Hematopoietic multipotent progenitor cell treated with erythropoietin and hydrocortisone succinate and interleukin-3 and kit ligand, for 17 days (in vitro differentiated cells): ENCODE measurements at places on chromosomes 5 and 9.

GRCh38 chr5:161190086-161190485, 338.1 kb upstream of the ATP10B start:
- no peak for DNase-seq

DNA sequence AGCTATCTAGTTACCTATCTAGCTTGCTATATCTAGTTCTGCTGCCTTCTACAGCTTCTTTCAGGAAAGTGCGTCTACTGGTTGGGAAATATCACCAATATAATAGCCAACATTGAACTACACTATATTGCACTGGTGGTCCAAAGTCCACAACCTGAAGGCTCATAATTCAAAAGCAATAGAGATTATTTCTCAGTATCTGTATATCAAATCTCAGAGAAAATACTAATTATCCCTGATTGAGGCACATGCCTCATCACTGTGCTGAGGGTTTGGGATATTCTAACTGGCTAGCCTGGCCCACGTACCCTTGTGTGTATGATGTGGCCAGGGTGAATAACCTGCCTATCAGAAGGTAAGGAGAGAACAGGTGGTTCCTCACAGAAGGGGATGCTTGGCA, 53.8 kb downstream of the SH3RF2 start:
- DNase-seq, result no peak

DNA sequence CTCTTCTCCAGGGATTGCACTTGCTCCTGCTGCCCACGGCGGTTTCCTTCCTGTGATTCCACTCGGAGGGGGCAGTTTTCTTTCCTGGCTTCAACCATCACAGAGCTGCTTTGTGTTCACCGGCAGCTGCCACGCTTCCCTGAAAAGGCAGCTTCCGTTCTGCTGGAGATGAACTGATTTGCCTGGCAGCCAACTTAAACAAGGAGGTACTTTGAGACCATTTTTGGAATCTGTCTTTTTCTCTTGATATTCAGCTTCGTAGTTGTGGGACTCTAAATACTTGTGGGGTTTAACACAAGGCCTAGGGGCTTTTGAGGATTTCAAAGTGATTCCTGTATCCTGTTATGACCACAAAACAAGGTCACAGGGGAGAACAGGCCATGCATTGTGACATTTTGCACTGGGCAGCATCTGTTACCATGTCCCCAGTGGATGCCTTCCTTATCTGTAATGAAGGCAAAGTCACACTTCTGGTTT, 192.0 kb downstream of the MTRR start:
- no peak for DNase-seq

DNA sequence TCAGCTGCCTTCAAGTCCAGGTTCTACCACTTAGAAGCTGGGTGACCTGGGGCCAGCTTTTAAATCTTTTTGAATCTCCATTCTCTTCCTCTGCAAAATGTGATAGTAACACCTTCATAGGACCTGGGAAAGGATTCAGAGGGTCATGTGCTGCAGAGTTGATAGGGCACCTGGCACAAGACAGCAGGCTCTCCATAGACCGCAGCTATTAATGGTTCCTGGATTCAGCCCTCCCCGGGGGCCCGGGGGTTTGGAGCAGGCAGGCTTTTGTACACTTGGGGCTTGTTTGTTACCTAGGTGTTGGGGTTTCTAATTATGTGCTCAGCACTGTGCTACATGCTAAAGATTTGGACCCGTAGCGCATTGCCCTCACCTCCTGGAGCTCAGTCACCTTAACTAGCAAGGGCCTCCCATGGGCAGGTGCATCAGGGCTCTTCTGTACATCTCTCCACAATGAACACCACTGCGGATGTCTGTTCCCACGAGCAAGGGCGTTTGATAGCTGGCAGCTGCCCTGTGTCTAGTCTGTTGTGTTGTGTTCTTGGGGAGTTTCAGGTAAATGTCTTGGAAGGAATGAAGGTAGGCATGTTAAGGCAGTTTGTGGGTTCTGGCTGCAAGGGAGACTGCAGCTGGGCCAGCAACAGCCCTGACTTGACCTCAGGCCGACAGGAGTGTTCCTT, 12.1 kb downstream of the PRRC2B start:
- peak; percentile 3 for DNase-seq

- DNase-seq, result no peak
These were observed 29.1 kb downstream of the TNC start for GRCh38 chr9:115088860-115089259.

DNA sequence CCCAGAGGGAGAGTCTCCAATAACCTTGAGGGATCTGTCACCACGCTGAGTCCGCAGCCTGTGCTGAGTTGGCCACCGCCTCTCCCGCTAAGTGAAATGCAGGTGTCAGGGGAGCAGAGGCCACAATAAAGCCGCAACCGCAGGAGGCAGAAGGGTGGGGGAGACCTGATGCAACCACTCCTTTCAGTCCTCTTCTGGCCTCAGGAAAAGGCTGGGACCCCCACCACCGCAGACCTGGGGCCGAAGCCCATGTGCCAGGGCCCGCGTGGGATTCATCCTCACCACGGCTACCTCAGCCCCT, 576 bp downstream of the MAP1B start:
- DNase-seq, result no peak

DNA sequence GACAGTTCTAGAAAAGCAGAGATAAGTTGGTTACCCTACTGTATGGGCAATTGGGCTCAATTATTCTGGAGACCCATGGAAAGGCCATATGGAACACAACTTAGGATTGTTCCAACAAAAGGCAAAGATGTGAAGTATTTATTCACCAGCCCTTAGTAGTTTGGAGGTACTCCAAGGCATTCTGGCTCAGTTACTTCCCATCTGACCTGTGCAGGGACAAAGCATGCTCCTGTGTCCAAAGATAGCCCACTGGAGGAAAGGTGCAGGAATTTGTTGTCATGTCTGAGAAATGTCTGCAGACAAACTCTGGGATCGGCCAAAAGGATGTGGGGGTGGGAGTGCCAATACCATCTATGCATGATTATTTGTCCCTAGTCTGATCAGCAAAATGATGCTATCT, 279.5 kb upstream of the PTGER4 start:
- DNase-seq, result no peak

DNA sequence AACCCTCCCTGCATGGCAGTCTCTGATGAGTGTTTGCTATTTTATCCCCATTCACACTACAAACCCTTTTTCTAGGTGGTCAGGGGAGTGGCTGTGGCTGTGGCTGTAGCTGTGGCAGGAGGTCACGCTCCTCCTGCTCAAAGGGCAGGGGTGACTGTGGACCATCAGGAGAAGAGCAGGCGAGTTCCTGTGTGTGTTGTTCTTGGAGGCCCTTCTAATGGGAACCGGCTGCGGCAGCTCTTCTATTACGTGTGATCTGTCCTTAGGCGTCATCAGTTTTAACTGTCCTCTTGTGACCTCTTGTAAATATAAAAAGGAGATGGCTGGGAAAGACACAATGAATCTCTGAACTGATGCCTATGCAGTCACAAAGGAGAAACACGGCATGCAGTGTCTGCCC, 65.1 kb downstream of the ANKH start:
- no peak for DNase-seq

DNA sequence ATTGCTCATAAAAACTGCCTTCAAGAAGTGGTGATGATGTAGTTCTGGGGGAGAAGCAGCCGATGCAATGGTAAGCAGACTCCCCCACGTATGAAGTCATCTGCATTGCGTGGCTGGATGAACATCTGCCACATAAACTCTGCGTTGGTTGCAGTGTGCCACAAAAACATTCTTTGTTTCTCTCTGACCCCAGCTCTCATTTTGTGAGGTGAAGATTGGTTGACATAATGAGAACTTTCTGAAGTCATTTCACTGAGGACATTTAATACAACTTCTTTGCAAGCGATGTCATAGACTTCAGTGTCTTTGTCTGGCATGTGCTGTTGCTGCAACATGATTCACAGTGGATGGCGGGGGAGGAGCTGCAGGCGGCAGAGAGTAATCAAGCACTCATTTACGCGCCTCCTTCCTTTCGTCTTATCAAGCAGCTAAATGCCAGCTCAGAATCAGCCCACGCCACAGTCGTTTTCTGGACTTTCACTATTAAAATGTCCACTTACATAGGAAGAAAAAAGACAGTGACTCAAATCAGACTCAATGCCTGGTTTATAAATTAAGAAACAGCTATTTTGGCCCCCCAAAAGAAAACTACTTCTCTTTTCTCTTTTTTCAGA, 91.5 kb upstream of the NFIL3 start:
- DNase-seq, result no peak

- DNase-seq, result no peak
These were observed 94.8 kb downstream of the ARRDC3 start for GRCh38 chr5:91288118-91288916.

DNA sequence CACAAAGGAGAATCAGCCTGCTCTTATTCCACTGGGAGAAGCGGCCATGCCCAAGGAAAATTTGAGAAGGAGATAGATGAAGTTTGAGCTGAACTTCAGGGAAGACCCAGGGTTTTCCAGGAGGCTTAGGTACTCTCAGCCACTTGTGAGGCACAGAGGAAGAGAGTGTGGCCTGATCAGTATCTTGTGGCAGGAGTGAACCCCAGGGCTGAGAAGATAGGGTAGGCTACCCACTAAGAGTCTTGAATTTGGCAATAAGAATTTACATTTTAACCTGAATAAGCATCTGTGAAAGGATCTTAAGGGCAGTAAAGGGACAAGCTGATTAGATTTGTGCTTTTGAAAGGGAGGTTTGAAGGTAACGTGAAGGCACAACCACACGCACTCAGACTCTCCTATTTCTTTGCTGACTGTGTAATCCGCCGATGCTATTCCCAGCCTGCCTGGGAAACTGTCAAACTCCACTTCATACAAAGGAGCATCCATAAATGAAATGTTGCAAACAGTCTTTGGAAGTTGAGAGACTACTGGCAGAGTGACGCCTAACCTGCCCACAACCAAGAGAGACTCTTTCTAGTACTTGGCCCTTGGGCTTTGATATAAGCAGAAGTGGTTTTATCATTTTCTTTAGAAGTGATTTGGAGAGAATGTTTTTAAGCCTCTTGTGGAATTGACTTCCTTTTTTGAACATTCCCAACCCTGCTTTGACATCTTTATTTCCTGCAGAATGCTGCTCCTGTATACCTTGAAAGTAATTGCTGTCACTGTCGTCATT, 108.2 kb upstream of the VCAN start:
- DNase-seq, result no peak

GRCh38 chr5:93406971-93407401, 174.0 kb downstream of the NR2F1-AS1 start:
- no peak for DNase-seq

- DNase-seq, result no peak
These were observed 350.5 kb downstream of the SLIT3 start for GRCh38 chr5:168950241-168950951.

DNA sequence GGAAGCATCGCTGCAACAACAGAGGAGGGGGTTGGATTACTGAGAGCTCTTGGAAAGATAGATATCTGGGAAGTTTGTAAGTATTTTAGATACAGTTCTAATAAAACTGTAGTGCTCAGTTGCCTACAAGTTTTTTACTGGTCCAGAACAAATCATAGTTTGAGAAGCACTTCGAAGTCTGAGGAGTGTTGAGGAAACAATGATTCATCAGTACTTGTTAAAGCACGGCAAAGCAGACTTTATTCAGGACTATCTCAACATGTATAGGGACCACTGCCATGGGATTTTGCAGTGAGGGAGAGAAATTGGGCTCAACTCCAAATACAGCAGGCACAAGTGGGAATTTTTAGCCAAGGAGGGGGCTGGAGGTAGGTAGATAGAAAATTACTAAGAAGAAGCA, 25.3 kb upstream of the RECK start:
- DNase-seq, result no peak

DNA sequence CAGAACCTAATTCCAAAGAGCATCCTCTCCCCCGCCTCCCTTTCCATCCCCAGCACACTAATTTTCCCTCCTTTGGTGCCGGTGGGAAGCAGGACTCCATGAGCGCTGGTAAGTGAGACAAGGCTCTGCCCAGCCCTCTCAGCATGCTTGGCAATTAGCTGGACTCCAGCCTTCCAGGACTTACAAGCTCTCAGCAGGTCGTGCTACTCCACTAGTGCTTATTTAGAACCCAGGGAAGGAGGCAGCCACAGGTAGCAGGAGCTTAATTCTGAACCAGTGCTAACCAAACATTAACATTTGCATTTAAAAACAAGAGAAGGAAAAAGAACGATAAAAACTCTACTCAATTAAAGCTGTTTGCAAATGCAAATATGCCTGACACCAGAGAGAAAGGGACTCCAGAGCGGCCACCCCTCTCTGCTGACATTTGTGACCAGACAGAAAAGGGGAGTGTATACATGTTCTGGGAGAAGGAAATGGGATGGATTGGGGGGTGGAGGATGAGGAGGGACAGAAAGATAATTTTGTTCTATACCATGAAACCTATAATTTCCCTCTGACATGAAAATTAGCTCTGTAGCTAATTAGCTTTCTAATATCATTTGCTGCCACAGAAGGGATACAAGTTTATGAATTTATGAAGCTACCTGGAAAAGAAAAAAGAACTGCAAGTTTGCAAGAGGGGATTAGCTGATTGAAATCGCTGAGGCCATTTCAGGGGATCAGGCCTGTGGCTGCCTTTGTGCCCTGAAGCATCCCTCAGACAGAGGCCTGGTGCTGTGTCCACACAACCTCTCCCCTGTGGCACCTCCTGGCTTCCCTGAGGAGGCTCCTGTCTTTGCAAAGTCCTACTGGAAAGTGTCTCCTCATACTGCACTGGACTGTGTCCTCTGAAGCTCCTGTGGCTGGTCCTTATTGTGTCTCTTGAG, 266.3 kb downstream of the SEC61B start:
- no peak for DNase-seq

GRCh38 chr5:3818624-3819023, 223.0 kb downstream of the IRX1 start:
- DNase-seq, result no peak

DNA sequence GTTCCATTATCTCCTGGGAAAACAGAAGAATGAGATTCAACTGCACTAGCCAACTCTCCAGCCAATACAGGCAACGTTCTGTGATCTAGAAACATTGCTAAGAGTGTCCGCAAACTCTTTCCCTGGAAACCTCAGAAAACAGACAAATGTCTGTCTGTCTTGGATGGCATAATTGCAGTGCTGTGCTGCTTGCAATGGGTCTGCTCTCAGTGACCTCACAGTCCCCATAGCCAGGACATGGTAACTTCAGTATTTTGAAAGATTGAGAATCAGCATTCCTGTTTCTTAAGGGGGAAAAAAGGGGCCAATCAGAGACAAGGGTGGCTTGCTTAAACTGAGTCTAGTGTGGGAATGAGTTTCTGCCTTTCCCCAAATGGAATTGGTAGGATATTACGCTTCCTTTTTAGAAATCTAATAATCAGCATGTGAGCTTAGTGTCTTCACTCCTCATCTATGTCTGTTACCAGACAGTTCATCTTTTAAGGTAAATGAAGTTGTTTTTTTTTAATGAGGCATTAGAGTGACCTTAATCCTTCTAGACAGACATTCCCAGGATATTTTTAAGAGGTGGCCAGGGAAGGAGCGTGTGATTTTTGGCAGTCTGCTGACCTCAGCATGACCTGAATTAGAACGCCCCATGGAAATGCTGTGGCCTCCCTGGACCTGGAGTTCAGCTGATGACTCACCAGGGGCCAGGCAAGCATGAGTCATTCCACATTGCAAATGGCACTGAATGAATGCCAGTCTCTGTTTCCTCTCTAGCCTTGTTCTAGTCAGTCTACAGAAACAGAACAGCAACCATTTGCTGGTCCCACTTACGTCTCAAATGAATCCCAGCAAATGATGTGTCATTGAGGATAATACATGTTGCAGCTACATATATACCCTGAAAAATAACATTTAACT, 210.2 kb upstream of the ACTBL2 start:
- no peak for DNase-seq
